Activated T-cell treated with anti-CD3 and anti-CD28 coated beads, Interleukin-2, amount 50 U/mL, for 1 hour (primary cell): ENCODE measurements at places on chromosomes 4 and X.

DNA sequence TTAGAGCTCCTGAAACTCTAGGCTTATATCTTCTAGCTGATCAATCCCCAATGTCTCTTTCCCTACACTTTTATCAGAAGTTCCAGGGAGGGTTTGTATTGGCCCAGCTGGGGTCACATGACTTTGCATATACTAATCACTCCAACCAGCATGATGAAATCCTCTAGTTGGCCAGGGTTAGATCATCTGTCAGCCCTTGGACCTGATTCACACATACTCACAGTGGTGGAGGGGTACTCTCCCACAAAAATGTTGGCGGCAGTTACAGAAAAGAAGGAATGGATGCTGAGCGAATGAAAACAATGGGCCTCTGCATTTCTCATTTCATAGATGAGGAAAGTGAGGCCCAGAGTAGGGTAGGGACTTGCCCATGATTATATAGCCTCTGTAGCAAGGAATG is 151.1 kb downstream of the PJA1 start:
- no peak for DNase-seq

DNA sequence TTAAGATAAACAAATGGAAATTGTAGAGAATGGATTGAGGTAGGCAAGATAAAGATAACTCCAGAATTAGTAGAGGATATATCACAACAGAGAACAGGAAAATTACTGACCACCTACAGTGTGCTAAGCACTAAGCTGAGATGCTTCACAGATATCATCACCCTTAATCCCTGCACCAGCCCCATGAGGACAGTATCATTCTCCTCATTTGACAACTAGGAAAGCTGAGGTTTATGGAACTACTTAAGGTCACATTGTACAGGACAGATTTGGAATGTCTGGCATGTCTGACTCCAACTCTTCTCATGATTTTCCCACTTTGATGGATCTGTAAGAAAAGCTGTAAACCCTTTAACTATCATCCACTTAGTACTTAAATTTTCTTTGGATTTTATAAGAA is 95.5 kb downstream of the CASK start:
- no peak for DNase-seq

- DNase-seq = no peak
These were observed 4.4 kb downstream of the RBM3 start for GRCh38 chrX:48578661-48579128.

- DNase-seq = no peak
These were observed 83.2 kb downstream of the GPR143 start for GRCh38 chrX:9682456-9682855.

DNA sequence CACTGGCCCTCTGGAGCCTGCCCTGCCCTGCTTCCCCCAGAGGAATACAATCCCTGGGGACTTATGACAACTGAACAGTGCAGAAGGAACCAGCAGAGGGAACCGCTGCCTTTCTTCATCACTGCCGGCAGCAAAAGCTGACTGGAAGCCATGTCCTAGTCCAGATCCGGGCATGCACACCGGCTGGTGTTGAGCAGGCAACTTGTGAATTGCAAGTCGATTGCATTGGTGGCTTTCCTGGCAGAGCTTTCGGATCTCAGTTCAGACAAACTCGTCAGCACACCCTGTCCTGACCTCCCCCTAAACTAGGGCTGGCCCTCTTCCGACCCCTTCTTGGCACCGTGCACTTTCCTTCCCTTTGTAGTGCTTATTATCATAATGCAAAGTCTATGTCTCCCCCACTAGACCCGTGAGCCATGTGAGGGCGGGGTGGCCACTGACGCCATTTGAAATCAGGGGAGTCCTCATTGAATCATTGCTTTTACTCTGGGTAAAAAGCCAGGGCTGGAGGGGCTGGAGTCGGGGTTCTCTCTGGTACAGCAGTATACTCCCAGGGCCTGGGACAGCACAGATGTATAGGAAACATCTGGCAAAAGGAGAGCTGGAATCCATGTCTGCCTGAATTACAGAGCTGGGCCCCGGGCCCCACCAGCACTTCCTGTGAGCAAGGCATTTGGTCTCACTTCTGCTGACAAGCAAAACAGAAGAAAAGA is 1.8 kb downstream of the ARHGAP4 start:
- DNase-seq = peak; percentile 55

GRCh38 chr4:14924076-14924811 is 78.0 kb upstream of the CPEB2 start:
- DNase-seq = no peak

DNA sequence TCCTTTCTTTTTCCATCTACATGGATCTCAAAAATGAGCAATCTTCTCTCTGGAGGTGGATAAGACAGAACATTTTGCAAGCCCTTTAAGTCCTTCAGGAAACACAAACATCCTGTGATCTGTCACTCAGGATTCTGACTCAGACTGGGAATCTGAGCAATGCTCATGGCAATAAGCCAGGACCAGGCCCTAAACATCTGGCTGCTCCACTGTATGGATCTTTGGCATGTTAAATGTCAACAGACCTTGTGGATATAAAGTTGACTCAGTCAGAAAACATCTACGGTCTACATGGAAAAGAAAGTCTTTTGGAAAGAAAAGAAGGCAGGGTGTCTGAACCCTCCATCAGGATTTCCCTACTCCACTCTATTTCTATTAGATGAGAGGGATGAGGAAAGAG is 17.8 kb upstream of the CHIC2 start:
- no peak for DNase-seq

GRCh38 chr4:169791527-169792156 is 33.9 kb upstream of the HPF1 start:
- peak; percentile 19 for DNase-seq

GRCh38 chr4:188551156-188551555 is 411.9 kb downstream of the TRIML1 start:
- no peak for DNase-seq

GRCh38 chrX:100743009-100743607 is 11.2 kb upstream of the SYTL4 start:
- DNase-seq = no peak

DNA sequence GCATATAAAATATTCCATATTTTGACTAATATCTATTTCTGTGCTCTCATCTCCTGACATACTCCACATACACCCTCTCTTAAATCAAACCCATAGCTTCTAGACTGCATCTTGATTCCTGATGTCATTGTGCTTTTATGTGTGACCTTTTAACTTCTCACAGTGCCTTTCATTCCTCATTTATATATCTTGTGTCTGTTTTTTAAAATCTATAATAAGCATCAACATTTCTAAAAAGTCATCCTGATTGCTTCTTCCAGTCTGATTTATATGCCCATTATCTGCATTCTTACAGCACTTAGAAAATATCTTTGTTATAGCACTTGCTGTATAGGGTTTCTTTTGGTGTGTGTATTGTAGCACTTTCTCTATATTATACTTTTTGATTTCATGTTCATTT is 190.1 kb upstream of the ITM2A start:
- DNase-seq = no peak

- DNase-seq = no peak
These were observed 192.0 kb upstream of the ANK2 start for GRCh38 chr4:112857461-112857860.

DNA sequence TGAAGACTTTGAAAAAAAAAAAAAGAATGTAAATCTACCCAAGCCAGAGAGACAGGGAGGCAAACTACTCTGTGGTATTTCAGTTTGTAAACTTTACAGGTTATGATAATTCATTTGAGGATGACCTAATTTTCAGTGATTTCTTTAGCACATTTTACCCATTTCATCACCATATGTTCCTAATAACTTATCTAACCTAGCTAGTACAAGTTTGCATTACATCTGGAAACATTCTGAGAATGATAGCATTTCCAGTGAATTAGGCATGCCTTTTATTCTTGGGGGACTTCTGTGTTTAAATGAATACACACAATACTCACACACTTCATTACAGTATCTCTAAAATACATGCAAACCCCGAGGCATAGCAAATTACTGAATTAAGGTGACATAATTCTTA is 1055.5 kb downstream of the PCDH18 start:
- DNase-seq = no peak

- DNase-seq = no peak
These were observed 8.0 kb upstream of the HS3ST1 start for GRCh38 chr4:11436673-11437072.

GRCh38 chrX:41332408-41333002 is 1.5 kb upstream of the DDX3X start:
- DNase-seq = no peak
